Activated T-cell treated with anti-CD3 and anti-CD28 coated beads for 48 hours (primary cell): ENCODE measurements at places on chromosomes 6 and 20.

DNA sequence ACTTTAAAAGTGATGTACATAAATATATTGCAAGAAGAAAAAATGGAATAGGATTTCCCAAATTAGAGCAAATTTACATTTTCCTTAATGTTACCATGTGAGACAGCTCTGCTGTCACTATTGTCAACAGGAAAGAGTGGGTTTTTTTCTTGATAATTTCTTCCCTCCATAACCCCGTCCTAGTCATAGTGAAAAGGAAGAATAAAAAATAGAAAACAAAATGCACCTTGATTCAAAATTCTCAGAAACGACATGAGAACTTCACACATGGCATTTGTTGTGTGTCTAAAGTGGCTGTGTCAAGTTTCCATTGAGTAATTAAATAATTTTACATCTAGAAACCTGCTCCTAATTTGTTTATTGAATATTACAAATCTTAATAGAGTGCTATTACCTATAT lies 945.2 kb upstream of the SLC35B3 start:
- DNase-seq: no peak

- DNase-seq: no peak
Measured at GRCh38 chr20:47664744-47665143, 120.5 kb downstream of the SULF2 start.

GRCh38 chr6:144162977-144163376 lies 12.7 kb downstream of the STX11 start:
- DNase-seq: no peak

- no peak for DNase-seq
Measured at GRCh38 chr6:167547751-167548150, 222.9 kb downstream of the TTLL2 start.

DNA sequence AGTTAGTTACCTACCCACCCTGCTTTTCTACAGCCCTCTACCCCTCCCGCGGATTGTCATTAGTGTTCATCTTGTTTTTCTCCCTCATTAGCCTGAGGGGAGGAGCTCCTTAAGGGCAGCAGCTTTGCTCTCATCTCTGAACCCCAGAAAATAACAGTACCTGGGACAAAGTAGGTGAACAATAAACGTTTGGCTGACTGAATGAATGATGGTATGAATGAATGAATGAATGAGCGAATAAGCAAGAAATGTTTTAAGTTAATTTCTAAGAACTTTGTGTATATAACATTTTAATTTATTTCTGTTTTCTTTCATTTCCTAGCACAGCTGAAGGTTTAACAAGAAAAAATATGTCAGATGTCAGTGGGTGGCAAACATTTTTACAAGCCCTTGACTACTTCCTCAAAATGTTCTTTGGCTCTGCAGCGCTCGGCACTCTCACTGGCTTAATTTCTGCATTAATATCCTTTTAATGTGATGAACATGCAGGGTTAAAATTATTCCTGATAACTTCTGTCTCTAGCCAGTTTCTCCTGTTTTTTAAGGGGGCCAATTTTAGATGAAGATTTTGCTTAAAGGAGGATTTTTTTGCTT lies 50.1 kb downstream of the SLC9A8 start:
- no peak for DNase-seq

- DNase-seq: no peak
Measured at GRCh38 chr6:167121335-167121841, 1.5 kb upstream of the CCR6 start.

- DNase-seq: no peak
Measured at GRCh38 chr20:37866051-37866450, 36.9 kb upstream of the VSTM2L start.

DNA sequence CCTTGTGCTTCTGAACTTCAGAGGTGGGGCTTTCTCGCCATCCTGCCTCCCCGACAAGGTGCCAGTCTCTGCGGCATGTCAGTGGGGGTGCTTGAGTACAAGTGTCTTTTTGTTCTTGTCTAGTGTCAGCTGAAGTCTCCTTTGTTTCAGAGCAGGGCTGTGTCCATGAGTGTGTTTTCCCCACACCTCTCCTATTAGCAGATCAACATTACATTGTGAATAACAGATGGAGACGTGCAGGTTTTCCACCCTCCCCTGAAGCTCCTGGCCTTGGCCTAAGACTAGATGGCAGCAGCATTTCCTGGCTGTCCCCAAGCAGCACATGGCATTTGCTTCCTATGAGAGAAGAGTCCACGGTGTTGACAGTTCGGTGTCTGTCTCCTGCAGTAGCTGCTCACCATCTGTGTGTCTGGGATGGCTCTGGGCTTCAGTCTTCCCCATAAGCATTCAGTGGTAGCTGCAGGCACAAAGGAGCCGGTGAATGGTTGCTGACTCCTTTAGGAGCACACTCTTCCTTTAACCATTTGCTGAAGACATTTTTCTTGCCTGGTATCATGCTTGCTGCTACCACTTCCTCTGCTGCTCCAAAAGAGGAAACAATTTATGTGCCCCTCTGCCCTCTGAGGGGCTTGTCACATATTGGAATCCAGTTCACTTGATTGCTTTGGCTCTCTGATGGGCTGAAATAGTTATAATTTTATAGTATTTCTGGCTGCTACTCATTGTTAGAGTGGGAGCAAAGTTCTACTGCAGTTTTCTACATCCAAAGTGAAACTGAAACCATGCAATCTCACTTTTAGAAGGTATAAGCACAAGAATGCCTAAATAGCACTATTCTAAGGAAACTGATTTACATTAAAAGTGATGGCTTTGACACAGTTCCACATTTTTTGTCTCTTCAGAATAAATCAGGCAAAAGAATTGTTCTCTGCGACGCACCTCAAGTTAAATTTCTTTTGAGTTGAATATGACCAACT lies 913.0 kb downstream of the C6orf118 start:
- DNase-seq: no peak

GRCh38 chr6:125792680-125793079 lies 1.9 kb downstream of the NCOA7 start:
- DNase-seq: no peak
